Naive B cell (primary cell): ENCODE measurements at places on chromosomes 5 and 9.

- no peak for DNase-seq
Observed at GRCh38 chr5:79853676-79854418, 137.2 kb downstream of the MTX3 start.

GRCh38 chr5:74851684-74852353, 14.4 kb downstream of the FAM169A start:
- DNase-seq, result no peak

DNA sequence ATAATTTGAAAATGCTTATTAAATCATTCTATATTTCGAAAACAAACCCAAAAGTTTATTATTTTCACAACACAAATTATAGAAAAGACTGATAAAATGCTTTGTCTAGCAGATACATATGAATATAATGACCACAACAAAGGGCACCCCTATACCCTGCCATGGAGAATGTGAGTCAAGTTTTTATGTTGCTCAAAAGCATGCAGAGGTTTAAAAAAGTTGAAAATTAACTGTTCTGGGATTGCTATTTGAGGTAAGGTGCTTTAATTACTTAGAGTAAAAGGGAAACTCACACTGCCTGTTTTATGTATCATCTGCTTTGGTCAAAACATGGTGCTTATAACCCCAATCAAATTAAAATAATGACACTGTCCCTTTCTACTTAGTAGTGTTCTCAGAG, 41.0 kb downstream of the MLANA start:
- DNase-seq, result no peak

GRCh38 chr5:43274435-43275114, 38.6 kb downstream of the HMGCS1 start:
- DNase-seq, result no peak

DNA sequence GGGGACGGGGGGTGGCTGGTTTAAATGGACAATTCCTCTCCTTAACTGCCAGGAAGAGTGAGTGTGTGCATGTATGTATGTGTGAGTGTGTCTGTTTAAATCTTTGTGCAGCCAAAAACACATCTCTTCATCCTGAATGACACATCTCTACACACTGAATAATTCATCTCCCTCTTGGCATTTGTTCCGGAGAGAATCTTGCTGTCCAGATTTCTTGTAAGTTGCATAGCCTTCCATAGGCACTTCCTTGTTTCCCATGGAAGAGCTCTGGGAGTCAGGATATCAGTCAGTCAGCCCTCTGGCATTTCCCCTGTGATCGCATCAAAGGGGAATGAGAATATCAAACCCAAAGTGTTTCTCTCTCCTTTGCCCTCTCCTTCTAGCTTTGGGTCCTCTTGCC, 74.7 kb downstream of the WWC1 start:
- DNase-seq, result no peak

DNA sequence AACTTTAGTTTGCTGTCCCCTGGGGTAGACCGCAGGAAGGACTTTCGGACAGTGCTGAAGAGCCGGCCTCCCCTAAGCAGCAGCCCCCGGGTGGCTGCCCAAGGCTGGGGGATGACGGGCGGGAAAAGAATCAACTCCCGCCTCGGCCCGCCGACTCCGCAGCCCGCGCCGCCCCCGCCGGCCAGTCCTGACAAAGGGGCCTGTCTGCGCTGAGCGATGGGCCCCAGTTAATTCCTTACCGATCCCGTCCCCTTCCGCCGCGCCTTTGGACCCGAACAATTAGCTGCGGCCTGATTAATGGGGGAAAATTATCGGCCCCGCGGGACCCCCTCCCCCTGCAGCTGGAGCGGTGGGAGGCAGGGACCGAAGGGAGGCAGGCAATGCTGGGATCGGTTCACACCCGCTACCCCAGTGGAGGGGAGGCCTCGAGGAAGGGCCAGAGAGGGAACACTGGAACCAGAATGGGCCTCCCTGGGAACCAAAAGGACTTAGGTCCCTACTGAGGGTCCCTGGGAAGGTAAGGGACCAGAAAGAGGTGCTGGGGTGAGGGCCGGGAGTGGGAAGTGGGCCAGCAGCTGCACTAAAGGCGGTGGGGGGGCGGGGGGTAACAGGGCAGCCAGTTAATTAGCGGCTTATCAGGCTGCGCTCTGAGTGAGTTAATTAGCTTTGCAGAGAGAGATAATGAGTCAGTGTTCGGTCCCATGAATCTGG, 4.2 kb downstream of the ARID3C start:
- no peak for DNase-seq

GRCh38 chr5:14250084-14250695, 107.0 kb downstream of the TRIO start:
- DNase-seq, result no peak

DNA sequence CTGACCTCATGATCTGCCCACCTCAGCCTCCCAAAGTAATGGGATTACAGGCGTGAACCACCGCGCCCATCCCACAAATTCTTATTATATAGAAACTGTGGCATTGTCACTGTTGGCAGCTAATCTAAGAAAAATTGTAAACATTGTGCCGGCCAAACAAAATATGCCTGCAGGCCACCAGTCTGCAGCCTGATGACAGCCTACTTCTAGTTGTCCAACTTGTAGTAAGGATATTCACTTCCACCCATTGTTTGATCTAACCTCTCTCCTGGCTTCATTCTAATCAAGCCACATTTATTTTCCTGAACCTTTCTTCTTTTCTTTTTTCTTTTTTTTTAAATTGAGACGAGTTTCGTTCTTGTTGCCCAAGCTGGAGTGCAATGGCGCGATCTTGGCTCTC, 13.7 kb upstream of the TMED9 start:
- DNase-seq, result no peak

DNA sequence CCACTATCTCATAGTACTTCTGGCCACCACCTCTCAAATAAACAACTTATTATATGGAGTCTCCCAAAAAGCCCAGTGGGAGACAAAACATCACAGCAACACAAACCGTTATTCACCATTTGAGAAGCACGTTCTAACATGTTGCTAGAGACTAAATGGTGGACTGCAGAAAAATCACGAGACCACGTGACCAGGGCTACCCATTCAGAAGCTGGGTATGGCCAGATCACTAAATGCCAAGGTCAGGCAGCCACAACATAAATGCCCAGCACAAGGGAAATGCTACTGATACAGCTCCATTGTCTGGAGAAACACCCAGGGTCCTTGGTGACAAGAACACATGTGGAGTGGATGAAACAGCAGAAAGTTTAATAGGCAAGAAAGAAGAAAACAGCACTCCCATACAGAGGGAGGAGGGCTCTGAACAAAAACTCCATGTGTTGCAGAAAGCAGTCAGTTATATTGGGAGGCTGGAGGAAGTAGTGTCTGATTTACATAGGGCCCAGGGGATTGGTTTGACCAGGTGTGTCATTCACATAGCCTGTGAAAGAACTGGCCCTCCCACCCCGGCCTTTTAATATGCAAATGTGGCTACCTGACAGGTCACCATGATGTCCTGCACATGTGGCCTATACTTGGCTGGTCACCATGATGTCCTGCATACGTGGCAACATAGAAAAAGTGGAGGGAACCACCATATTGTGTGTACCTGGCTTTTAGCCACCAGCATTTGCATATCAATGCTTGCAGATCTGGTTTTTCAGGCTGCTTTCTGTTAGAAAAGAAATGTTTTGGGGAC, 97.2 kb downstream of the TRIM36 start:
- DNase-seq, result no peak

- DNase-seq, result no peak
Observed at GRCh38 chr9:137158625-137159024, 11.2 kb downstream of the LRRC26 start.

GRCh38 chr9:111030492-111030891, 7.8 kb downstream of the LPAR1 start:
- DNase-seq, result no peak

DNA sequence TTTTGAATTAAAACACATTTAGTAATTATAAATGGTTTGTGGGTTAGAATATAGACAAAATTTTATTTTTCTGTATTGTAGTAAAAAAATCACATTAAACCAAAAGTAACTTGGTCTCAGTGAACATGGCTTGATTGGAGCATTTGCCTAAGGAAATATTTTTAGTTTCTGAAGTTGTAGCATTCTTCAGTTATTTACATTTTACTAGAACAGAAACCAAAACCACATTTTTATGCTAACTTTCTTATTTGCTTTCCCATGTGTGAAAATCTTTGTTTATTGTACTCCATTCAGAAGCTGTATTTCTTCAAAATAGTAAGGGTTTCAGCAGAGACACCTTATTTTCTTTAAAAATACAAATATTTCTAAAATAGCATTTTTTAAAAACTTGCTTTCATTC, 129.9 kb downstream of the SGCD start:
- no peak for DNase-seq
